ENCODE measurements at places on chromosomes 11 and 22.

DNA sequence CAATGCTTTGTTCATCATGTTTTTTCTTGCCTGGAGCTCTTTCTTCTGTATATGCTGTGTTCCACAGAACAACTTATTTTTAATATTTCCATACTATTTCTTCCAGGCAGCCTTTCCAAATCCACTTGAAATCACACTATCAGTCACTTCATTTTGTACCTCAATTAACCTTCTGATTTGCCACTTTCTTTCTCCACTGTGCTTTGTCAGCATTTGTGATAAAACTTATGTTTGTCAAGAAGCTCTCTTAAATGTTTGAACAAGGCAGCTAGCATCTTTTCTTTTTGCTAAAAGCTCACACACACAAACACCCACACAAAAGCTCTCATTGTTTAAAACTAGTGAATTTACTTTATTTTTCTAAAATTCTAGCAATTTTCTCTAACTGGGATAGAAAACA lies 2014.7 kb upstream of the RAG2 start:
- H3K36me3 ChIP-seq, result no peaks in the 10 kb centered on the region
- no peak for DNase-seq
- H3K4me1 ChIP-seq, result no peaks in the 10 kb centered on the region
- no peak overlapping the region for H3K27ac ChIP-seq
- no peak overlapping the region for H3K4me3 ChIP-seq

GRCh38 chr11:9180784-9181183 lies 84.4 kb downstream of the DENND5A start:
- no peaks in the 10 kb centered on the region for H3K4me1 ChIP-seq
- H3K27me3 ChIP-seq, result no peaks in the 10 kb centered on the region
- no peak overlapping the region for H3K27ac ChIP-seq
- peaks cover 9% of the 10 kb centered on the region for H3K36me3 ChIP-seq
- H3K4me3 ChIP-seq, result no peak overlapping the region

DNA sequence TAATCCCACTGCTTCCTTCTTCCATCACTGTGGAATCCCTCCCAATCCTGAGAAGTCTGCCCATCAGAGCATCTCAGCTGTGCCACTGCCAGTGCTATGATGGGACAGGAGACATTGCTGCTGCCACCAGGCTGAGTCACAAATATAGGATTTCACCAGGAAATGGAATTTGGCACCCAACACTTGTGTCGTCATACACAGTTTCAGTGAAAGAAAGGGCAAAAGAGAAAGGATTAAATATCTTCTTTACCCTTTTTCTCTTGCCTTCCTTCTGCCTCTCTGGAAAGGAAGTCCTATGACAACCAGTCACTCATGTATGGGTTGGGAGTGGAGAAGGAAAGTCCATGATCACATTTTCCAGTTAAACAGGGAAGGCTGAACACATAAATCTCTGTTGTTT lies 133.4 kb downstream of the SPON1 start:
- no peaks in the 10 kb centered on the region for H3K4me1 ChIP-seq
- H3K36me3 ChIP-seq, result no peaks in the 10 kb centered on the region
- no peak for DNase-seq
- H3K4me3 ChIP-seq, result no peak overlapping the region

DNA sequence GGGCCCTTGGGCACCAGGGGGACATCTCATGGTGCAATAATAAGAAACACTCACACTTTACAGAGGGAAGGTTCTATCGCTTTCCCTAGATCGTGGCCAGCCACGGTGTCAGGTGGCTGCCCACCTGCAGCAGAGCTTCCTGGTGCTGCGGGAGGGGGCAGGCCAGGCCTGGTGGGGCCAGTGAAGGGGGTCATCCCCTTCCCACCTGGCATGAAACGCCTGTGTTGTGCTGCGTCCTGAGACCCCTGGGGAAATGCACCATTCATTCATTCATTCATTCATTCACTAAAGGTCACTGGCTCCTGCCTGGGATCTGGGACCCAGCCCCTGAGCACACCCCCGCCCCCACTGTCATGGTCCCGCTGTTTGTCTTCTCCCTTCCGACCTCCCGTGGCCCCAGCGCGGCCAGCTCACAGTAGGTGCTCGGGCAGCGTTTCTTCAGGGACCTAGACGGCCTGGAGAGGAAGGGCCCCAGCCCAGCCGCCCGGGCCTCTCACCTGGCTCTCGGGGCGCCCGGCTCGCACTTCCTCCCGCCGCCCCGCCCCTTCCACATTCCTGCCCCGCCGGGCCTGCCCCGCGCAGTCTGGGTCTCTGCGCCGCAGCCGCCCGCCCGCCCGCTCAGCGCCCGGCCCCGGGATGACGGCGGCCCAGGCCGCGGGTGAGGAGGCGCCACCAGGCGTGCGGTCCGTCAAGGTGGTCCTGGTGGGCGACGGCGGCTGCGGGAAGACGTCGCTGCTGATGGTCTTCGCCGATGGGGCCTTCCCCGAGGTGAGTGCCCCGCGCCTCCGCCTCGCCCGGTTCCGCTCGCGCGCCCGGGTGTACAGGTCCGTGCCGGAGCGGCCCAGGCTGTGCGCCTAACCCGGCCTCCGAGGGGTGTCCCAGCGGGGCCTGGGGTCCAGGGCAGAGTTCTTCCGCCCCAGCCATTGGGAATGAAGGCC lies at the start of gene RHOD:
TSS of gene RHOD (plus strand) at position 581 of the 938 bp plus-strand sequence. CDS start at position 637, 56 bp downstream.
- H3K27ac ChIP-seq, result peak within 1 kb of the TSS; percentile 44
- no peaks in the 10 kb centered on the region for H3K36me3 ChIP-seq
- peak within 1 kb of the TSS; percentile 16 for H3K4me3 ChIP-seq
- peak; percentile 80 for DNase-seq
- H3K4me1 ChIP-seq, result peaks cover 17% of the 10 kb centered on the region

GRCh38 chr22:35334004-35334403 lies 34.3 kb downstream of the TOM1 start:
- H3K36me3 ChIP-seq, result peaks cover 78% of the 10 kb centered on the region
- no peak for DNase-seq
- no peaks in the 10 kb centered on the region for H3K4me1 ChIP-seq
- H3K4me3 ChIP-seq, result no peak overlapping the region

GRCh38 chr11:21529187-21529586 lies 663.7 kb upstream of the ANO5 start:
- H3K36me3 ChIP-seq, result no peaks in the 10 kb centered on the region
- no peak overlapping the region for H3K27ac ChIP-seq
- no peak for DNase-seq
- H3K4me1 ChIP-seq, result no peaks in the 10 kb centered on the region
- H3K4me3 ChIP-seq, result no peak overlapping the region
- H3K27me3 ChIP-seq, result no peaks in the 10 kb centered on the region

- no peak for DNase-seq
- no peaks in the 10 kb centered on the region for H3K27me3 ChIP-seq
- H3K4me3 ChIP-seq, result no peak overlapping the region
- no peaks in the 10 kb centered on the region for H3K36me3 ChIP-seq
Measured at GRCh38 chr11:114049050-114049449, 10.5 kb upstream of the ZBTB16 start.

GRCh38 chr11:1336836-1337646 lies 27.6 kb upstream of the TOLLIP start:
- H3K36me3 ChIP-seq, result no peaks in the 10 kb centered on the region
- peak overlapping the region; percentile 24 for H3K4me3 ChIP-seq
- H3K4me1 ChIP-seq, result peaks cover 14% of the 10 kb centered on the region
- H3K27ac ChIP-seq, result no peak overlapping the region

- DNase-seq, result no peak
- H3K4me1 ChIP-seq, result no peaks in the 10 kb centered on the region
- peaks cover 22% of the 10 kb centered on the region for H3K36me3 ChIP-seq
- H3K27ac ChIP-seq, result no peak overlapping the region
- no peaks in the 10 kb centered on the region for H3K27me3 ChIP-seq
Measured at GRCh38 chr11:61372659-61373420, 10.7 kb downstream of the TMEM138 start.

GRCh38 chr11:18600915-18601569 lies 1.5 kb downstream of the MISFA start:
- H3K4me3 ChIP-seq, result no peak overlapping the region
- H3K27me3 ChIP-seq, result no peaks in the 10 kb centered on the region
- H3K27ac ChIP-seq, result no peak overlapping the region
- no peak for DNase-seq

- DNase-seq, result no peak
- no peak overlapping the region for H3K27ac ChIP-seq
- H3K4me1 ChIP-seq, result no peaks in the 10 kb centered on the region
- no peaks in the 10 kb centered on the region for H3K36me3 ChIP-seq
Measured at GRCh38 chr11:112249871-112250610, 10.6 kb downstream of the PLET1 start.

DNA sequence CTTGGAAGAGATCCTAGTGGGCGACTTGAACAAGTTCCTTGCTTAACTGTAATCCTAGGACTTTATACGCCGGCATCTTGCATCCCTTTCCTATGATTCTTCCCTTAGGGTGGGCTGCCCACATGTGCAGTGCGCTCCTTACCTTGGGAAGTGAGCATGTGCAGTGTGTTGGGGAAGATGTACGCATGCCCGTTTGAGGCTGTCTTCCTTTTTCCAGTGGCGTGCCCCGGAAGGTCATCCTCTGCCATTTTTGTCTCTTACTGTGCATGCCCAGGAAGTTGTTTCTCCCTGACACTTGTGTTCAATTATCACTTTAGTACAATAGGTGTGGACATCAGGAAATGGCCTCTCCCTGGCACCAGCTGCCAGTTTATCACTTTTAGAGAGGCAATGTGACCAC lies 936.5 kb downstream of the TBC1D22A start:
- no peak overlapping the region for H3K4me3 ChIP-seq
- H3K4me1 ChIP-seq, result no peaks in the 10 kb centered on the region
- no peaks in the 10 kb centered on the region for H3K36me3 ChIP-seq
- no peak for DNase-seq

- H3K36me3 ChIP-seq, result no peaks in the 10 kb centered on the region
- DNase-seq, result no peak
- no peaks in the 10 kb centered on the region for H3K4me1 ChIP-seq
- no peak overlapping the region for H3K4me3 ChIP-seq
Measured at GRCh38 chr11:20518323-20518834, 81.0 kb upstream of the SLC6A5 start.

DNA sequence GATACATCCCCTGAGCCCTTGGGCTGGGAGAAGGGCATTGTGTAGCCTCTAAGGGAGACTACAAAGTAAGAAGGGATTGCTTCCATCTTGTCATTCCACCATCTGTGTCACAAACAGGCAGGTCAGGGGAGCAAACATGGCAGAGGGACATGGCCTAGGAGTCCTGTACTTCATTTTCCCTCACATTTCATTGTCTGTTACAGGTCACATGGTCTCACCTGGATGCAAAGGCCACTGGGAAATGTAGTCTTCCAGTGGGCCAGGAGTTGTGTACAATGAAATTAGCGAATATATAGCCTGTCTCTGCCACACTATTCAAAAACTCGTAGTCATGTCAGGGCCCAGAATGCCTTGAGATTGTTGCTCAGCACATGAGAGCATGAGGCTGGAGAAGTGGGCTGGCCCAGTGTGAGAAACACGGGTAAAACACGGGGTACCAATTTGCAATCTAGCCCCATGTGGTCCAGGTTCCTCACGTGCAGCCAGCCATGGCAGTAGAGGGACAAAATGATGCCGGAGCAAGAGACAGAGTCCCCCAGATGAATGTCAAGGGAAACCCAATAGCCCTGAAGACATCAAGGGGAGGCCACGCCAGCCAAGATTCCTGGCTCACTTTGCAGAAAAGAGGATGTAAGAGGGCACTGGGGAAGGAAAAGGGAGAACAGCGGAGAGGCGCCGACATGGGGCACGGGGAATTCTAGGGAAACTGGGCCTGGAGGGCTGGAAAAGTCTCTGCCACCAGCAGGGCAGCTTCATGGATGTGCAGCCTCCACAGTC lies 47.7 kb upstream of the EMID1 start:
- no peak overlapping the region for H3K4me3 ChIP-seq
- no peaks in the 10 kb centered on the region for H3K36me3 ChIP-seq
- DNase-seq, result no peak

- H3K4me3 ChIP-seq, result no peak overlapping the region
- no peaks in the 10 kb centered on the region for H3K27me3 ChIP-seq
- H3K4me1 ChIP-seq, result no peaks in the 10 kb centered on the region
- no peaks in the 10 kb centered on the region for H3K36me3 ChIP-seq
- DNase-seq, result no peak
- no peak overlapping the region for H3K27ac ChIP-seq
Measured at GRCh38 chr11:129230006-129230405, 37.9 kb upstream of the ARHGAP32 start.

DNA sequence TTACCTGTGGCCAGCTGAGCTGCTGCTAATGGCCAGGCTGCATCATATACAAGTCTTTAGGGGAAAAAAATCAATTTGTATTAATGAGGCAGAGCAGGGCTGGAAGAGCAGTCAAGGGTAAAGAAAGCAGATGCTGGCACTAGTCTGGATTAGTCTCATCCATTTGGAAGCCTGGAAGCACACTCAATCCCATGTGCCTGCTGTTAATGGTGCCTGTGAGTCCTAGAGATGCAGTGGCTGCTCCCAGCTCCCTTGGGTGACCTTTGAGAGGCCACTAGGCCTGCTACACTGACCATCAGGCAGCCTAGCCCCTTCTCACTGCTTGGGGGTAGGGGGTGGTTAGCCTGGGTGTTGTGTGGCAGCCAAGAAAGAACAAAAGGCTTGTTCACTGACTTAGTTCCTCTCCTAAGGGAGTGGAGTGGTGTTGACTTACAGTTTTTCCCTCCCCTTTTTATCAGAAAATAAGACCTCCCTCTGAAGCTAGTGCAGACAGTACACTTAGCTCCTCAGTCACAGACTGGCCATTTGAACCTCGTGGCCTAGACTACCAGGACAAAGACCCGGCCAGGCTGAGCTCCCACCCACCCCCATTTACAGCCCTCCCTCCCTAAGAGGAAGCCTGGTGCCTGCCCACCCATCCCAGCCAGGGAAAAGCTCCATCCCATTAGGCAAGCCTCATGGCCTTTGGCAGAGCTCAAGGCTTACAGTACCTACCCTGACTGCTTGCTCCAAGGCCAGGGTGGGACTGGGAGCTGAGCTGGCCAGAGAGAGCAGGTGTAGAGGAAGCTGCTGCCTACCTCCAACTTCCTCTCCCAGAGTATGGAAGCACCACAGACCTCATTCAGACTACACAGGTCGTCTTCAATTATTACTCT lies 7.8 kb downstream of the PIK3IP1 start:
- H3K27me3 ChIP-seq, result no peaks in the 10 kb centered on the region
- DNase-seq, result no peak
- H3K27ac ChIP-seq, result peak overlapping the region; percentile 28
- H3K4me1 ChIP-seq, result peaks cover 35% of the 10 kb centered on the region

- no peak for DNase-seq
- no peak overlapping the region for H3K4me3 ChIP-seq
- H3K27ac ChIP-seq, result no peak overlapping the region
- no peaks in the 10 kb centered on the region for H3K36me3 ChIP-seq
Measured at GRCh38 chr11:129795089-129795488, 20.6 kb upstream of the TMEM45B start.

GRCh38 chr11:110279881-110280280 lies 16.5 kb downstream of the RDX start:
- no peaks in the 10 kb centered on the region for H3K27me3 ChIP-seq
- DNase-seq, result no peak

GRCh38 chr22:49012712-49013395 lies 814.8 kb downstream of the BRD1 start:
- no peak overlapping the region for H3K4me3 ChIP-seq
- H3K27ac ChIP-seq, result no peak overlapping the region
- no peak for DNase-seq
- H3K27me3 ChIP-seq, result no peaks in the 10 kb centered on the region
- no peaks in the 10 kb centered on the region for H3K36me3 ChIP-seq

GRCh38 chr11:48017105-48017830 lies 36.9 kb downstream of the PTPRJ start:
- no peaks in the 10 kb centered on the region for H3K27me3 ChIP-seq
- no peak for DNase-seq
- no peak overlapping the region for H3K4me3 ChIP-seq
- peak overlapping the region; percentile 11 for H3K27ac ChIP-seq
- peaks cover 50% of the 10 kb centered on the region for H3K4me1 ChIP-seq

- no peak overlapping the region for H3K27ac ChIP-seq
- DNase-seq, result no peak
- H3K4me1 ChIP-seq, result peaks cover 17% of the 10 kb centered on the region
- H3K36me3 ChIP-seq, result no peaks in the 10 kb centered on the region
Measured at GRCh38 chr11:2569731-2570210, 125.0 kb downstream of the KCNQ1 start.
